Urinary bladder (tissue), 4 donors: ENCODE measurements at places on chromosomes 5 and 9.

GRCh38 chr9:116687754-116688135 lies 640 bp downstream of the TRIM32 start:
- no peak for DNase-seq

GRCh38 chr5:26310415-26310814 lies 728.0 kb downstream of the CDH9 start:
- DNase-seq: no peak

DNA sequence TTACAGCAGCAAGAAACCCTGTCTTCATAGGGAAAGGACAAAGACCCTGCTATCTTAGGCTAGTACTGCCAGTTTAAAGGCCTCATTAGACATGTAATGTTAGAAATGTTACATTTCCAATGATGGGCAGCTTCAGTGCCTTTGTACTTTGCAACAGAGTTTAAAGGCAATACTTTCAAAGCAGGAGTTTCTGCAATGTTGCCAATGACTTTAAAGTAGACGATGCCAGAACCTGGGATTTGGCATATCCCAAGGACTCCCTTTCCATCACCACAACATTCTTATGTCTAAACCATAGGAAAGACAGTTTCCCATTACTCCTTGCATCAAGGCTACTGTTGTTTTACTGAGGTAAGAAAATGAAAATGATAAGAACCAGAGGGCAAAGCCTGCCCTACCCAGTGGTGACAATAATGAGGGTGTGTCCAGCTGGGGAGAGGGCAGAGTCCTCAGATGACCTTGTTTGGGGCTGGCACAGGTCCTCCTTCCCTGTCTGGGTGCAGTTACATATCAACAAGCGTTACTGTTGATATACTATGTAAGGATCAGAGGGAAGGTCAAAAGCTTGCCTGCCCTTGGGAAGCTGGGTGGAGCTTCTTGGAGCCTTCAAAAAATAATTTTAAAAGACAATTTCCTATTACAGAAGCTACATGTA lies 27.5 kb upstream of the MLANA start:
- no peak for DNase-seq

DNA sequence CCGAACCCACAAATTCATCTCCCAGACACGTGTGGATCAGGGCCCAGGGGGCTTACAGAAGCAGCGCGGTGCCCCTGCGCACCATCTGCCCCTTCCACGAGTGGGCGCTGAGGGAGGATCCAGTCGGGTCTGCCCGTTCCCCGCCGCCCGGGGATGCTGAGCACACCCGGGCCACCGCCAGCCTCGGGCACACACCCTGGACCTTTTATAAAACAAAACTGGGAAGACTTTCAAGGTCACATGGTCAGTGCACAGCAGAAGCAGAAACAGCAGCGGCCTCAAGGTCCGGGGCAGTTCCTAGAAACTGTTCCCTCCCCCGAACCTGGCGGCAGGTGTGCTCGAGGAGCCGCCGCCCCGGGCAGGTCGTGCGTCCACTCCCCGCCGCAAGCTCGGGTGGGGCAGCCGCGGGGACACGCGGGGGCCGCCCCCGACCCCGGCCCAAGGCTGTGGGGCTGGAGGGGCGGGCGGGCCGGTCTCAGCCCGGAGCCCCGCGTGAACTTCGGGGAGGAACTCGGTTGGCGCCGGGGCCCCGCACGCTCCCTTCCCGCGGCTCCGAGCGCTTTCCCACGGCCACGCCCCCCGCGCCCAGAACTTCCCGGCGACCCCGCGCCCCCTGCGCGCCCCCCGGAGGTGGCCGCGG lies 633 bp upstream of the PPP1R26 start:
- DNase-seq: no peak

DNA sequence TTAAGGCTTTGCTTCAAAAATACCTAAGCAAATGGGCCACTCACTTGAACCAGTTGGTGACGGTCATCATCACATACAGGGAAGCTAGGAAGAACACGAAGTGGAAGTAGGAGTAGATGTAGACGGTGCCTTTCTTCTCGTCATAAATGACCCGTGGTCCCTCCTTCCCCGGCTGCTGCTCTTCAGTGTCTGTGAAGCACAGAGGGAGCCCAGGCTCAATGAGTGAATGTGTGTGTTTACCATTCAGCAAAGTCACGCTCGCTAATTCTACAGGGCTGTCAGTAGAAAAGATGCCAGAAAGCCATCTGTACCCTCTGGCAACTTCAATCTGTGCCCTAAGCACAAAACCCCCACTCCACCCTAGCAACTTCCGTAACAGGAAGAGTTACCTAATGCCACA lies 109.8 kb downstream of the SERINC5 start:
- DNase-seq: no peak

- no peak for DNase-seq
These were observed 1.9 kb upstream of the ERBIN start for GRCh38 chr5:65924366-65925043.
